ENCODE measurements at places on chromosomes 6 and 20.

GRCh38 chr6:40436685-40437604 lies 150.2 kb downstream of the LRFN2 start:
- no peak for DNase-seq

DNA sequence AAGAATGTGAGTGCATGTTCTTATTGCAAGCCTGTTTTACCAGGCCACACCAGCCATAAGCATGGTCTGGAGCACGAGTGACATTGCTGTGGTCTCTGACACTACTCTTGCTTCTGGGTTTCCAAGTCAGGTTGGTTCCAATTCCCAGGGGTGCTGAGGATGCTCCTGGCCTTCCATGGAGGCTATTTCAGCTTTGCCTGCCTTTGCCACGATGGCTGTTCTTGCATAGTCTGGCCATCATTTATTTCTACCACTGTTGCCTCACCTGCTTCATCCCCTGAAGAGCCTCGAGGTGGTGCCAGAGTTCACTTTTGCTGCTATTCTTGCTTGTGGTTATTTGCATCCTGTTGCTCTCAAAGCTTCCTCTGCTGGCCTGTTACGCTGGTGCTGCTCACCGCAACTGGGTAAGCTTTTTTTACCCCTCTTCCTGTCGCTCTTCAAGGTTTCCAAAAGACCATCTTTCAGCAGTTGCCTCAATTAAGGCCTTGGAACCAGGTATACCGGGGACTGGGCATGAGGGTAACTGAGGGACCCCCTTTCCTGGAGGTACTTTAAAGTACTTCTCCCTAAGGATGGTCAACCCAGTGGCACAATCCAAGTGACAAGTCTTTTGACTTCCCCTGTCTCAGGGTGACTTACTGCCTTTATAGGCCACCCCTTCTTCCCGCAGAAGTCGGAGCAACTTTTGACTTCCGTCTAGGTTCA lies 64.5 kb downstream of the AKAP7 start:
- DNase-seq, result peak; percentile 8

DNA sequence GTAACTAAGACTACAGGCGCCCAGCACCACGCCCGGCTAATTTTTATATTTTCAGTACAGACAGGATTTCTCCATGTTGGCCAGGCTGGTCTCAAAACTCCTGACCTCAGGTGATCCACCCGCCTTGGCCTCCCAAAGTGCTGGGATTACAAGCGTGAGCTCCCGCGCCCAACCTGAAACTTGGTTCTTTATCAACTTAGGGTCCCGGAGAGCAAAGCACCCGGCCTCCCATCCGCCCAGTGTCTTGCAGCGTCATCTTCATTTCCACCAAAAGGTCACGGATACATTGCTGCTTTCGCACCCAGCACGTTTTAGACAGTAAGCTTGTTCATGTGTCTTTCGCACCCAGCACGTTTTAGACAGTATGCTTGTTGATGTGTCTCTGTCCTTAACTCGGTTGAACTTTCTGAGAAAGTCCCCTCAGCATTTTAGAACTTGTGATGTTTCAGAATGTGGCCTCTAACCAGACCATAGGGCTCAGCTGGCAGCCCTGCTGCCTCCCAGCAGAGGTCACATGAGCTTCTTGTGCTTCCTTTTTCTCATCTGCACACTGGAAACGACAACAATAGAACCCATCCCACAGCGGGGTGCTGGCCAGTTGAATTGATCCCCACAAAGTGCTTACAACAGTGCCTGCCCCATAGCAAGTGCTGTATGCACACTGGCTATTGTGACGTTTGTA lies 48.8 kb downstream of the PRR18 start:
- no peak for DNase-seq

GRCh38 chr6:41663568-41663967 lies 25.3 kb downstream of the MDFI start:
- no peak for DNase-seq

DNA sequence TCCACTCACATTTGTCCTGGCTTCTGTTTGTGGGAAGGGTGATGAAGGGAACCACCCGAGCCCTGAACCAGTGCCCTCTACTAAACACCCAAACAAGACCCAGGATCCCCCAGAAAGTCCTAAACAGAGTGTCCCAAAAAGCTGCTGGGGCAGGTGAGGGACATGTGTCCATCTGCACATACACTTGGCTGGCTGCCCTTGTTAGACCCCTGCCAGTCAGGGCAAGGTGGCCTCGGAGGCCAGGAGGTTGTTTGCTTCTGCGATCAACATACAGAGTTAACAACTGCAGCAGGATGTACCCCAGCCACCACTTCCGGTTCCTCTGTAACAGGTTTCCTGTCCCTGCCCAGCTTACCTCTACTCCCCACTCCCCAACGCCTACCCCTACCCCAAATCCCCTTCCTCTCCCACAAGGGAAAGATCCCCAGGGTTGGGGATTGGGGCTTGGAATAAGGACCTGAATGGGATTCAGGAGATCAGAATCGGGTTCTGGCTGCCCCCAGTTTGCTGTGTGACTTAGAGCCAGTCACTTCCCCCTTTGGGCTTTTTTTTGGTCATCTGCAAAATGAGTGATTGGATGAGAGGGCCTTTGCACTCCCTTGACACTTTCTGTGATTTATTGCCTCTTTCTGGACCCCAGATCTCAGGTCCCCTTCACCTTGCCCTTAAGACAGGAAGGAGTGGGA lies 13.9 kb downstream of the DEF6 start:
- DNase-seq, result no peak

- DNase-seq, result no peak
Observed at GRCh38 chr6:36079601-36080000, 50.7 kb upstream of the MAPK13 start.

DNA sequence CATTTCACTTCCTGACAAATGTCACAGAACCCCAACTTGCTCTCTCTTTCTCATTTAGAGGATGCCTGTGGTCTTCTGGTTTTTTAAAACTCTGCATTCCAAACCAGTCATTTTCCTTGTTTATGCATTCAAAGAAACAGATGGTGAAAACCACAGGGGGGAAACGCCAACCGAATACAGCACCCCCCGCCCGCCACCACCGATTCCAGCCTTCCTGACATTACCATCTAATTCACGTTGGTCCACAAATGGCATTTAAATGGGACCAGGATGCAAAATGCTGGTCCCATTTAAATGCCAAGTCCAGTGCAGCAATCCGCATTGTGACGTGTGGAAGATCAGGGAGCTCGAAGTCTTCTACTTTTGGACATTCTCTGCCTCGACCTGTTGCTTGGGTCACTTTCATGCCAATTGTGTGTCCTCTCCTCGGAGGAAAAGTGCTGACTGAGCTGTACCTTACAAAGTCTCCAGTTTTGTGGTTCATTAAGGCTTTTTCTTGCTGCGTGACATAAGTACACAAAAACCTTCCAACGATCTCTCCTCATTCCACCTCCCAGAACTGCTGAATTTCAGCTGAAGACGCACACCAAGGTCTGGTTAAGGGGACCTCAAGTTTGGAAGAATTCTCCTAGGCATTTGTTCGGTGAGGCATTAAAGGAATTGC lies 35.8 kb downstream of the NEDD9 start:
- DNase-seq, result peak; percentile 87

GRCh38 chr6:46219661-46220060 lies 48.9 kb upstream of the ENPP5 start:
- no peak for DNase-seq

DNA sequence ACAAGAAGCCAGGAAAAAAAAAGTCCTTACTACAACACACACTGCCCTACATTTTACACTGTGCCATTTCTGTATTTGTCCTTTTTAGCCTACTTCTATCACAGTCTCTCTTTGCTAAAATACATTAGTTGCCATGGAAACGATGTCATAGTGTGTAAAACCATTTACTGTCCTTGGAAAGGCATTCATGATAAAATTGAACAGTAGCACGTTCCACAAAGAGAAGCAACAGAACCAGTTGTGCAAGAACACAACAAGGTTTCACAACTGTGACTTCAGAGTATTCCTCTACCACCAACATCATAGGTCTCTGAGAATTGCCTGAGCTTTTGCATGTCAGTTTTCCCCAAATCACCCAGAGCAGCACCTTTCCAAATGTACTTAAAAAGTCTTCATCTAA lies 20.5 kb downstream of the FYN start:
- DNase-seq, result no peak

DNA sequence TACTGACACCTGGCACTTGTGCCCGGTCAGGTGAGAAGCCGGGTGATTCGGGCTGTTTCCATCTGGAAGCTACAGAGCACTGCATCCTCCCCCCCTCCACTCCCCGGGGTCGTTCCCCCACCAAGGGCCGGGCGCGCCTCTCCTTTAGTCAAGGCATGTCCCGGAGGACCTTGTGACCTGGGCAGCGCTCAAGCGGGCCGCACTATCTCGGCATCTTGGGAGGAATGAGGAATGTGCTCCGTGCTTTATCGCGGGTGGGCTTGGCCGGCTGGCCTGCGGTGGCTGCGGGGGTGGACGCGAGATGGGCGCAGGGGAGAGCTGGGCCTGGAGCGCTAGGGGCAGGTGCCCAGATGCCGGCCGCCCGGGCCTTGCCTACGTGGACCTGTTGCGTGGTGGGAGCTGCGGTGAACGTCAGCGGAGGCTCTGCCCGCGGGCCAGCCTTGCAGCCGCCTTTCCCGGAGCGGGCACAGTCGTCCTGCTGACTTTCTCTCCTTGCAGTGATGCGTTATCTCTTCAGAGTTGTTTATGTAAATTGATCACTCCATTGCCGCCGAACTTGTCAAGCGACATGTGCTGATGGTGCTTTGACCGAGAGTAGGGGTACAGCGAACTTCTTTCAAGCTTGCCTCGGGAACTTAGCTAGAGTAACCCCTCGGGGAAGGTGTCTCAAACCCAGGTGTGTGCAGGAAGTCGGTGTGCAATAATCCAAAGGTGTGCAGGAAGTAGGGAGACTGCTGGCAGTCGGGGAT lies 1.1 kb downstream of the LRRC1 start:
- DNase-seq, result no peak

GRCh38 chr6:137175157-137175867 lies 1.9 kb upstream of the IL22RA2 start:
- DNase-seq, result no peak

GRCh38 chr6:163319609-163320366 lies 94.7 kb upstream of the QKI start:
- DNase-seq, result no peak

DNA sequence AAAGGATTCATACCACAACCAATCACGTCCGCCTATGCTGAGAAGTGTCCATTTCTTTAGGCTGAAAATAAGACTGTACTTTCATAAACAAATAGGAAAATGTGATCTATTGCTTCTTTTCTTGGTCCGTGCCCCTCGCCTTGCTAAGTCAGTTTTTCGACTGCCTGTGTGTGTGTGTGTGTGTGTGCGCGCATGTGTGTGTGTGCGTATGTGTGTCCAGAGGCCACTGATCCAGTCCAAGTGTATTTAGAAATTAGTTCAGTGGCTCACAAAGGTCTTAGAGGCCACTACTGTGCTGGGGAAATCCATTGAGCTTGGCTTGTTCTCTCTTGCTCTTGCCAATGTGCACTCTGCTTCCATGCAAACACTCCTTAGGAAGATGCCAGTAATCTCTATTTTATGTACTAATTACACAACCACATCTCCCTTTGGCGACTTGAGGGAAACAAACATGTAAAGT lies 50.5 kb downstream of the SLC22A23 start:
- DNase-seq, result no peak

DNA sequence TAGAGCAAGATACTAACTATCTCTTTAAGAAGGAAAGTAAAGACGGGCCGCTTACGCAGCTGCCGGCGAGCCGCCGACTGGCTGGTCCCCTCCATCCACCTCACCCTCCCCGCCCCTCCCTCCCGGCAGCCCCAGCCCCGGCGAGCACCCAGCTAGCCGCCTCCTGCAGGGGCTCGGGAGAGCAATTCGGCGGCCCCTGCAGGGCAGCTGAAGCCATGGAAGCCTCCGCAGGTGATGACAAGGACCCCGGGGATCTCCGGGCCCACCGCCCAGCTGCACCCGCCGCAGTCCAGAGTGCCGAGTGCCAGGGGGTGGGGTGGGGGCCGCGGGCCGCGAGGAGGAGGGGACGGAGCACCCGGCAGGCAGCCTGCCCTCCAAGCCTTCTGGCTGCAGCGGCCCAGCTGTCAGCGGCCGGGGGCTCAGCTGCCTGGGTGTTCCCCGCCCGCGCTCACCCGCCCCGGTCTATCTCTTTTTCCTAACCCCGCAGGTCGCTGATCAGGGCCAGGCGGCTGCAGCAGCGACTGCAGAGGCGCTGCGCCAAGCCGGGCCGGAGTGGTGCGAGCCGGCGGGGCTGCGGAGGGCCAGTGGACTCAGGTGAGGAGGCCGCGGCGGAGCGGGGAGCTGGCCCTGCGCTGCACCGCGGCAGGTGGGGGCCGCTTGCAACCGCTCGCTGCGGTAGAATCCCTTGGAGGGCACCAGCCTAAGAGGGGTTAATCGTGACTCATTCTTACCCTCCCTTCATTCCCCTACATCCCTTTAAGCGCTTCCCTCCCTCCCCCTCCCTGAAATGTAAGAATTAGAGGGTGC lies at the start of gene SNPH:
Gene SNPH (plus strand): TSS at position 128 of the 807 bp plus-strand sequence. CDS start 29,946 bp downstream, outside the sequence.
- peak; percentile 33 for DNase-seq

DNA sequence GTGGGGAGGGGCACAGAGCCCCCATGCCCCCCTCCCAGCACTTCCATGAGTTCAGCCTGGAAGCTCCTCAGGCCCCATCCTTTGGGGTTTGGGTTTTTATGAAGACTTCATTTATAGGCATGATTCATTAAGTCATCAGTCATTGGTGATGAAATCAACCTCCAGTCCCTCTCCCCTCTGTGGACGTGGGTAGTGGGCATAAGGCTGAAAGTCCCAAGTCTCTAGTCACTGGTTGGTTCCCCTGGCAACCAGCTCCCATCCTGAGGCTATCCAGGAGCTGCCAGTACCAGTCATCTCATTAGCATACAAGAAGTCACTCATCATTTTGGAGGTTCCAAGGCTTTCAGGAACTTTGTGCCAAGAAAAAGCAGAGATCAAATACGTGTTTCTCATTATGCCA lies 9.2 kb downstream of the TGM3 start:
- no peak for DNase-seq

Data from HS-27A (cell line).